Ammon's horn (tissue), 1 donor: ENCODE measurements at places on chromosomes 7 and 10.

DNA sequence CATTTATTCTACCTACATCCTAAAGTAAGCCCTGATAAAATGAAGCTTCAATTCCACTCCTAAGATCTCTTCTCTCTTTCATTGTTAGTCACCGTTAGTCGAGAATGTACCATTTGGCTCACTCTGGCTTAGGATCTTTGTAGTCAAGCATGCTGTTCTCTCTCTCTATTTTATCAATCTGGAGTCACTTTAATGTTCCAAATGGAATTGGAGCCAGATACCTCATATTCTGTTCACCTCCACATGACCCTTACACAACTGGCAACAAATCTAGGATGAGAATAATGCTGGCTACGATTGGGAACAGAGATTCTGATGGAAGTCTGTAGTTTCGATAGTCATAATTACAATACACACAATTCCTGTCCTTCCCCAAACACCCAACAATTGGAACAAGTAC lies 213.7 kb downstream of the TWIST1 start:
- DNase-seq = no peak

DNA sequence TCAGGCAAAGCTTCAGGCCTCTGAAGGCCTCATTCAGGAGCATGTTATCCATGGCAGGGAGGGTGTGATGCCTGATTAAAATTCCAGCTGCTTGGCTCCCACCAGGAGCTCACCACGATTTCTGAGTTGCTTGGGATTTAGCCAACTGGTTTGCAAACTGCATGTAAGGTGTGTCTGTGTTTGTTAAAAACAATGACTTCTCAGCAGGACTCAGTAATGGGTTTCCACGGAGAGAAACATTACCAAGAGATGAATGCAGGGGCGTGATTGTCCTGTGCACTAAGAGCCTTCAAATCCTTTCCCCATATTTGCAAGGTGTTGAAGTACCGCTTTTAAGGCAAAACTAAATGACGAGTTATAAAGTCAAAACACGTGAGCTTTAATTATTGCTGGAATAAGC lies 88.8 kb upstream of the BTBD16 start:
- no peak for DNase-seq

DNA sequence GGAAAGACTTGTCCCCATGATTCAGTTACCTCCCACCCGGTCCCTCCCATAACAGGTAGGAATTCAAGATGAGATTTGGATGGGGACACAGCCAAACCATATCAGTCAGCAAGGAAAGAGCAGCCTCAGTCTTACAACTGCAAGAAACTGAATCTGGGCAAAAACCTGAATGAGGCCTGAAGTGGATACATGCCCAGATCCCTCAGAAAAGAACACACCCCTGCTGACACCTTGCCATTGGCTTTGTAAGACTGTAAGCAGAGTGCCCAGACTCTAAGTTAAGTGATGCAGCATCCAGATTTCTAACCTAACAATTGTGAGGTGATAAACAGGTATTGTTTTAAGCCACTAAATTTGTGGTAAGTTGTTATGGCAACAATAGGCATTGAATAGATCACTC lies 670.8 kb downstream of the SORCS1 start:
- DNase-seq = peak; percentile 20

GRCh38 chr10:43200538-43201390 lies 62.5 kb downstream of the CSGALNACT2 start:
- no peak for DNase-seq

DNA sequence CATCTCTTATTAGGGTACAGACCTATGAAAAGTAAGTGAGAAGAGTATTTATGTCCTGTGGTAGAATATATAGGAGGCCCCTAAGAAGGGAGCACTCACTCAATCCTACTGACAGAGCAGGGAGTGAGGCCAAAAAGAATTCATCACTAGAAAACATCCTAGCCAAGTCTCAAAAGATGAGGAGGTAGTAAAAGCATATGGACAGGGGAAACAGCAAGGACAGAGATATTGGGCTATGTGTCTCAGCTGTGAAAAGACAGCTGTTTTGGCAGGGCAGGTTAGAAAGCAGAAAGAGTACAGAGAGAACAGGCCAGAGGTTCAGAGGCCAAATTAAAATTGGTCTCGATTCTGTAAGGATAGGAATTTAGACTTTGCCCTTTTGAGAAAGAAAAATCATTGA lies 548.3 kb upstream of the ANKRD30A start:
- DNase-seq = no peak

- no peak for DNase-seq
Measured at GRCh38 chr7:122412883-122413282, 108.3 kb upstream of the FEZF1 start.

GRCh38 chr7:130974169-130974568 lies 240.2 kb upstream of the KLF14 start:
- no peak for DNase-seq

GRCh38 chr7:43700059-43700501 lies 29.2 kb downstream of the COA1 start:
- peak; percentile 58 for DNase-seq

DNA sequence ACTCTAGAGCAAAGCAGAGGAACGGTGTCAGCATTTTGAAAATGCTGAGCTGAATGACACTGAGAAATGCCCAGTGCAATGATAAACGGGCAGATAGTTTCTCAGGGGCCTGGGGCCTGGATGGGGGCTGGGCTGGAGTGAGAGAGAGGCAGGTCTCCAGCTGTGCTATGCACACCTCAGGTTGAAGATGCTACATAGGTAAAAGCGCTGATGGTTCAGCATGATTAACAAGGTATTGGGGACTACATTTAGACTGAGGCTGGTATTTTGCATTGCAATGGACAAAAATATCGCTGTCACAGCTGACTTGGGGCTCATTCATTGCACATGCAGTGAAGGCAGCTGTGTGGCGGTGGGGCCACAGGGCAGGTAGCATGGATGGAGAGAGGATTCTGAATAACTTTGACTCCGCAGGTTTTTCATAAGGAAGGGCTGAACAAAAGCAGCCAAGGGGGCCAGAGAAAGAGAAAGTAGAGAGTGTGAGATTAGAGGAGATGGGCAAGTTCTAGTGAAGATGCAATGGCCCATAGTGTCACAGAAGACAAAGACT lies 290.8 kb upstream of the ZNF32 start:
- DNase-seq = peak; percentile 0

GRCh38 chr10:102237711-102238252 lies 3.5 kb downstream of the PITX3 start:
- DNase-seq = no peak

DNA sequence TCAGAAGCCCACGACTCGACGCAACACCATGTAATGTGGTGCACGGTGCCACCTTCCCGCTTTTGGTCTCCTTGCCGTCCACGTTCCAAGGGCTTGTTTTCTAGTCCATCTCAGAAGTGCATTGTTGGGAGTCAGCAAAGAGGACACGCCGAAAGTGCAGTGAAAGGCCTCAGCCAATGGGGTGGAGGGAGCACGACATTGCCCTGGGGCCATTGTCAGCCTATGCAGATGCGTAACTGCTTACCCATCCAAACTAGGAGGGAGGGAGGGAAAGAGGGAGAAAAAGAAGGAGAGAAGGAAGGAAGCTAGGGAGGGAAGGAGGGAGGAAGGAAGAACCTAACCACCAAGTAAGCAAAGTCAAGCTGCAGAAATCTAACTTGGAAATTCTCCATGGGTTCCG lies 202.4 kb downstream of the CCDC3 start:
- DNase-seq = no peak

DNA sequence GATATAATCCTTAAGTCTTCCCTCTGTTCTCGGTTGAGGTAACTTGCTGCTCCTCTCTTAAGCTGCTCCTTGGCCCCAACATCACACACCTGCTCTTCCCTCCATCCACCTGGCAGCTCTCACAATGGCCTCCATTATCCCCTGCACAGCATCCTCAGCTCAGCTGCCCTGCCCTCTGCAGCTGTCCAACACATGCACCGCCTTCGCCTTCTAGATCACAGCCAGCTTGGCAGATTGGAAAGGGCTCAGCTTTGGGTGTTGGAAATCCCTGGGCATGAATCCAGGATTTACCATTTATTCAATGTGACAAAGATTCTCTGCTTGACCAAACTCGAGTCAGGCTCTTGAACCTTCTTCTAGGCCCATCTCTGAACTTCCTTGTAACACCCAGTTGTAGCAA lies 20.6 kb downstream of the RGR start:
- peak; percentile 53 for DNase-seq

DNA sequence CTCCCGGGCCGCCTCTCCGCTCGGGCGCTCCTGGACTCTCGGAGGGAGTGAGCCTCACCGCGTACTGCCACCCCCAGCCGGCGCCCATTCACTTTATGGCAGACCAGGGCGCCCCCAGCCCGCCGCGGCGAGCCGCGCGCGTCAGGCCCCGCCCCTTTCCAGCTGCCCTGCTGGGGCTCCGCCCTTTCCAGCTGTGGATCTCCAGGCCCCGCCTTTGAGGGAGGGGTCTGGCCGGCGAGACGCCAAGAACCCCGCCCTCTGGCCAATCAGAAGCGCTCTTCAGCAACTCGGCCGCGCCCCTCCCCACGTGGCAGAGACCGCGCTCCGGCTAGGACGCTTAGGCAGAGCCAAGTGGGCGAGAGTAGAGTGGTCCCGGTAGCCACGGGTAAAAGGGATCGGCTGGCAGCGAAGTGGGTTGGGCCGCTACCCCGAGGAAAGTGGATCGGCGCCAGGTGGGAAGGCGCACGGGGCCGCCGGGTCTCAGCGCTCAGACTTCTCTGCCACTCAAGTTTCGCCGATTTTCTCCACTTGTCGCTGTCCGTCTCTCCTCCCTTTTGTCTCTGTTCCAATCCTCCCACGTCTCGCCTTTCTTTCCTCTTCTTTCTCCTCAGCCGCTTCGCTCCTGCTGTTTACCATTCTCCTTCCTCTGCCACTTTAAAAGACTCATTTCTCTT lies at the start of gene PITX3:
TSS of gene PITX3 (minus strand) at position 69 of the 674 bp plus-strand sequence. CDS start 9,432 bp downstream, outside the sequence.
- peak; percentile 77 for DNase-seq

GRCh38 chr10:131898061-131898460 lies 2.7 kb upstream of the PPP2R2D start:
- no peak for DNase-seq

DNA sequence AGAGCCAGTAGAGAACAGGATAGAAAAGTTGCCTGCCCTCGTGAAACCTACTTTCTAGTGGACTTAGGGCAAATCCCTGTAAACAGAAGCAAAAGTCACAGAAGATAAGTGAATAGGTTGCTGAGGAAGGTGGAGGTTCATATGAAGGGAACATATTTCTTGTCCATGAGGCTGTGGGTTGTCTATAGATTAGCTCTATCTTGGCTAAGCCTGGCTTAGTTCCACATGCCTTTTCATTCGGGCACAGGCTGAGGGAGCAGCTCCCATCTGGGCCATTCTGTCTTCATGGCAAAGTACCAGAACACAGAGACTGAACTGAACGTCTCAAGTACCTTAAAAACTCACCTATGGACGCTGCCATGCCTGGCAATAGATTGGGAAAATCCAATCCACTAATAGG lies 45.3 kb downstream of the BZW2 start:
- no peak for DNase-seq

DNA sequence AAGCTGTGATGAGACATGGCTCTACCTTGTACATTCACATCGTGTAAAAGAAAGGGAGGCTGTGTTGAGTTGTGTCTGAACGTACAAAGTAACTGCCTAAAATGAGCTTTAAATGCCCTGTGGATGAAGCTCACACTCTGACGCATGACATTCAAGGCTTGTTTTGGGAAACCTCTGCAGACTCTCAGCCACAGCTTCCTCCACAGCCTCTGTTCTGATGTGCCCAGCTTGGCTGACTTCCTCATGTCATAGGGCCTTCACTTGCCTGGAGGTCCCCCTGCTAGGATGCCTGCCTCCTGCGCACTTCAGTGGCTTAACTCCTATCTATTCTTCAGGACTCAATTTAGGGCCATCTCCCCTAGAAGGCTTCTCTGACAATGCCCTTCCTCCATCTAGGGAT lies 230.0 kb upstream of the HABP2 start:
- DNase-seq = peak; percentile 78

GRCh38 chr7:135600226-135600625 lies 42.5 kb downstream of the NUP205 start:
- no peak for DNase-seq

DNA sequence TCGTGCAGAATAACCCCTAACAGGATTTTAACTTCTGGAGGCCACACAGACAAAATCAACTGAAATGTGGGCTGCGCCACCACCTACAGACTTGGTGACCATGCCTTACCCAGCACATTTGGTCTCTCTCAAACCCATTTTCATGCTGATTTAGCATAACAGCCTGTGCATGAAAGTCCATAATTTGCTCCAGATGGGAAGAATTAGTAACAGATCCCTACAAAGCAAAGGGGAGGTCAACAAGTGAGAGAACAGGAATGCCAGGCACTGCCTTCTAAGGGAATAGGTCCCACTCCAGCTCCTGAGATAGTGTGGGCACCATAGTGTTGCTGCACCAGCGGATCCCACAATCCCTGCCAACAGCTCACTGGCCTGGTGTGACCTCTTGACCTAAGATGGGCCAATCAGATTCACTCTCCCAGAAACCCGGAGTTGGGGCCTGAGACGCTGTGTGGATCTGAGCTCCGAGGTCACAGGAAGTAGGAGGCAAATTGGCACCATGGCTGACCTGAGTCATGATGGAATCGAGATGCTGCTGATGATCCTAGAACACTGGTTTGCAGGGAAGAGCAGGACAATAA lies 32.4 kb downstream of the SLIT1 start:
- no peak for DNase-seq

- no peak for DNase-seq
Measured at GRCh38 chr10:71281646-71282322, 37.3 kb upstream of the SLC29A3 start.

- no peak for DNase-seq
Measured at GRCh38 chr7:148590471-148590870, at the start of gene C7orf33. C7orf33 (plus strand) TSS chr7:148590766; CDS start chr7:148590926, 160 bp downstream.

DNA sequence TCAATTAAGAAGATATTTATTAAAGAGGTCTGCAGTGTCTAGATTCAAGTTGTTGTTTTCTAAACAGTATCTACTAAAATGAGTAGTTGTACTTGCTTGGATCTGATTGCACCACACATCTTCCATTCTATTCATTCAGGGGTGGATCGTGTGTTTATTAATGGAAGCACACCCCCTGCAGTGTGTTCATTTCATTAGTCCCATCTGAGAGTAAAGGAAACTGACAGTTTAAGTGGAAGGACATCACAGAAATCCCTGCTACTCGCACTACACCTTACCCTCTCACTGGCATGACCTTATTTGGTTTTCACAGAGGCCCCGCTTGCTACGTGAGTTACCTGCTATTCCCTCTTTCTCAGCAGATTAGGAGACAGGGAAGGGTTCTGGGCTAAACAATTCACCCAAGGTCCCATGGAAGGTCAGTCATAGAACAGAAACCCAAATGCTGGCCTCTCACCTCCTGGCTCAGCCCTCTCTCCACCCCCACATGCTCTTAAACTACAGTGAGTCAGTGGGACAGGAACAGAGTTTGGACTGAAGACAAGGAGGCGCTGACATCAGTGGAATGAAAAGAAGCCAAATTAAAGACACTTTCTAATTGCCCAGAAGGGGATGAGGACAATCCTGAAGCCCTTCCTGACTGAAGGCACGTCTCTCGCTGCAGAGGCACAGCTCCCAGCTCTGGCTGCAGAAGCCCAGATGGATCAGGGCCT lies 369.2 kb upstream of the NRP1 start:
- DNase-seq = no peak
